Foreskin fibroblast (primary cell): ENCODE measurements at places on chromosomes 5 and 9.

GRCh38 chr9:27717991-27718390, 144.7 kb upstream of the C9orf72 start:
- no peak for DNase-seq

DNA sequence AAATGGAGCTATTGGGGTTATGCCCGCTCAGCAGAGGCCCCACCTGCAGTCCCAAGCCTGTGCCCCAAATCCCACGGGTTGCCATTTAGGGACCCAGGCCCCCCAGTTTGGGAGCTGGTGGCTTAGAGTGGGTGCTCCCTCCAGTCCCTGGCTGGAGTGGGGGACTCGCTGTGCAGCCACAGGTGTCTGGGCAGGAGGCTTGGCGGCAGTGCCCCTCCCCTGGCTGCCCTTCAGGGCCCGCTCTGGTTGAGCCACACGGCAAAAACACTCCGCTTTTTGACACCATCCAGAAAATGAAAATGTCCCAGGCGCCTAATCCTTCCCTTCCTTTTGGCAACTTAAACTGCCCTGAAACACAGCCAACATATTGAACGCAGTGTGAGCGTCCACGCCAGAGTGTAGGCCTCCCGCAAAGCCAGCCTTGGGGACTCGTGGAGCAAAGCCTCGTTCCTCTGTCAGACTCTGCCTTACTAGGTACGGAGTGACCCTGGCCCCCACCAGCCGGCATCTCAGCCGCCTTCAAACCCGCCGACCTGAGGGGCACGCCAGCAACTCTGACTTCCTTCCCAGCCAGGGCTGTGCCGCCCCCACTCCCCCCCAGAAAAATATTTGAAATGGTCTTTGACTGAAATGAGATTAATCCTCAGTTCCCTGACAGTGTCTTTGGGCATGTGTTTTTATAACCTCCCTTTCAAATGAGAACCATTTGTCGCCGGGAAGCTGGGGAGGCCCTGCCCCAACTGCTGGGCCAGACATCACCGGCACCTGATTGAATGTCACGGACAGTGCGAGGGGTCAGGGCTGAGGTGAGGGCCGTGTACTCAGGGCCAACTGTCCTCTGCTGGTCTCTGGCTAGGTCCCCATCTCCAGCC, 98.5 kb upstream of the LMX1B start:
- DNase-seq: peak; percentile 24

DNA sequence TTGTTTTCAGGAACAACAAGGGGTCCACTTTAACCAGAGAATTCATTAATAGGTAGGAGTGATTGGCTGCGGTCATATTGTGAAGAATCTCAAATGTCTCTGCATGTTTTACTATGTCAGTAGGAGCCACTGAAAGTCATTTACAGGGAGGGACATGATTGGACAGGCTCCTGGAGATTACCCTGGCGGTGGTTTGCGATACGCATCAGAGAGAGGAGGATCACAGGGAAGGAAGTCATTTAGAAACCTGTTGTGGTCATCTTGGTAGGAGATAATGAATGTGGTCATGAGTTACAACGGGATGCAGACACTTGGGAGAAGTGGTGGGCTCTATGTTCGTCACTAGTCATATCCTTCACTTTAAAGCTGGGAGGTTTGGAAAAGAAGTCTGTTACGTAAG, 262.8 kb downstream of the FAM114A2 start:
- DNase-seq: no peak

DNA sequence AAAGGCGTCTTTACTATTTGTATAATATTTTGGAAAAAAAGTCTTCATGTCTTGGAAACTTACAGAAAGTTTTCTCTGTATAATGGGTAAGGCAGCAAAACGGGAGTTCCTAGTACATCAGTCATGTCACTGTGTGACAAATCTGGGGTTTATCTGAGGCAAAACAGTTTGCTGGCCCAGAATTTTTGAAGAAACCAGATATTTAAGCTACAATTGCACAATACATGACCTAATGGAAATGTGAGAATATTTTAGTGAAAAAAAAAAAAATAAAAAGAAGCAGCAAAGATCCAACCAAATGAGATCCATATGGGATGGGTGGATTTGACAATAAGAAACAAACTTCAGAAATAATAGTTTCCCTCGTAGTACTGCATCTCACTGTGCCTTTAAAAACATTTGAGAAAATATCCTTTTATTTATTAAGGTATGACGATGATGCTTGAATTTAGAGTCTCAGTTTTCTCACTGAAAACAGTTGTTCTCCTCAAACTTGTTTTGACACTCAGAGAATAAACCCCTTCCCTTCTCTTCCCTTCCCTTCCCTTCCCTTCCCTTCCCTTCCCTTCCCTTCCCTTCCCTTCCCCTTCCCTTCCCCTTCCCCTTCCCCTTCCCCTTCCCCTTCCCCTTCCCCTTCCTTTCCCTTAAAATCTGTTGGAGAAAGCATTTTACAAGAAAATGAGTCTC, 180.5 kb upstream of the TUT7 start:
- DNase-seq: peak; percentile 90

DNA sequence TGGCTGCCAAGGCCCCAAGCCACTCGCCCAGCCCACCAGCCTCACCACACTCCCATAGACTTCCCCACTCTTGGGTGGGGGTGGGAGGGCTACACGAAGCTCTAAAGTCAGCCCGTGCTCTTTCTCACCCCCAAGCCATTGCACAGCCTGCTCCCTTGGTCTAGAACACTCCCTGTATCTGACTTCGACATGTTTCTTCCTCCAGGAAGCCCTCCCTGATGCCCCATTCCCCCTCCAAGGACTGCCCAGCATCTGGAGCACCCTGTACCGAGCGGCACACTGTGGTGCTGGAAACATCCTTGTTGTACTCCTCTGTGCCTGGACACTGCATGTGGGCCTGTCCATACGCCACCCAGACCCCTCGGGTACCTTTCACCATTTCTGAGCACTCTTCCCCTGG, 49.4 kb upstream of the KCNMB1 start:
- no peak for DNase-seq

DNA sequence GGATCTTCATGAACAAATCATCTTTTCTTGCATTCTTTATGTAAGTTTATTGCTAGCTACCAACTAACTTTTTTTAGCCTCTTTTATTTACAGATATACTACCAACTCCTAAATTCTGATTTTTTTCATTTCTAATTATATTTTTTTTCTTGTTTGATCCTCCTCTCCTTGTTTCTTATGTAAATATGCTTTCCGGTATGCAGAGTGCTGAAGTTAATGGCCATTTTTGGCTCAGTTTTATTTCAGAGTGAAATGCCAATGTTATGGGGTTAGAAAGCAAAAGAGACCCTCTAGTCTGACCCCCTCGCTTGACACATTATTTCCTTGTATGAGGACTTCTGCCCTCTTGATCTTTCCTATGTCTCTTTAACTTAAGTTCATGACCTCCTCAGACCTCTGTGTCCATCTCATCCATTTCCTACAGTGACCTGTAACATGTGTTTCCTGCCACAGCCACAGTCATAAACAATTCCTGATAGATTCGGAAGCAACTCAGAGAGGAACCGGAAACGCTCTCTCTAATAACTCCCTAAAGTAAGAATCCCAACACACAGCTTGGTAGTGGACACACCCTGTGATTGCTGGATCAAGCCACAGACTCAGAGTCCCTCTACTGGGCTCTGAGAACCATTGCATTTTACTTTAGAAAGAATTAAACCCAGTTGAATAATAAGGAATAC, 42.9 kb upstream of the AFAP1L1 start:
- DNase-seq: peak; percentile 88

DNA sequence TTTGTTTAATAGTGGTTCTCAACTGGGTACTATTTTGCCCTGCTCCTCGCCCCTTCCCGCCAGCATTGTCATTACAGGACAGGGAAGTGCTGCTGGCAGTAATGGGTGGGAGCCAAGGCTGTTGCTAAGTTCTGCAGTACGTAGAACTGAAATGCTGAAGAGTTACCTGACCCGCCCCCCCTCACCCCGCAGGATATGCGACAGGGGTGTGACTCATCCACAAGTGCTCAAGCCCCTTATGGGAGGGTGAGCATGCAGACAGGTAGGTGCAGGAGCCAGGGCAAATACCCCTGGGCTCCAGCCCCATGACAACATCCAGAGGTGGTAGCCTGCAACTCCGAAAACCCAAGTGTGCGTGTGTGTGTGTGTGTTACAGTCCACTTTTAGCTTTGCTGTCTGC, 35.7 kb downstream of the LRRC70 start:
- no peak for DNase-seq

GRCh38 chr9:110691002-110691549, 22.5 kb downstream of the MUSK start:
- peak; percentile 48 for DNase-seq

GRCh38 chr9:9395539-9395938, 1217.3 kb downstream of the PTPRD start:
- no peak for DNase-seq

GRCh38 chr5:122507581-122507980, 195.5 kb downstream of the SNCAIP start:
- DNase-seq: no peak

DNA sequence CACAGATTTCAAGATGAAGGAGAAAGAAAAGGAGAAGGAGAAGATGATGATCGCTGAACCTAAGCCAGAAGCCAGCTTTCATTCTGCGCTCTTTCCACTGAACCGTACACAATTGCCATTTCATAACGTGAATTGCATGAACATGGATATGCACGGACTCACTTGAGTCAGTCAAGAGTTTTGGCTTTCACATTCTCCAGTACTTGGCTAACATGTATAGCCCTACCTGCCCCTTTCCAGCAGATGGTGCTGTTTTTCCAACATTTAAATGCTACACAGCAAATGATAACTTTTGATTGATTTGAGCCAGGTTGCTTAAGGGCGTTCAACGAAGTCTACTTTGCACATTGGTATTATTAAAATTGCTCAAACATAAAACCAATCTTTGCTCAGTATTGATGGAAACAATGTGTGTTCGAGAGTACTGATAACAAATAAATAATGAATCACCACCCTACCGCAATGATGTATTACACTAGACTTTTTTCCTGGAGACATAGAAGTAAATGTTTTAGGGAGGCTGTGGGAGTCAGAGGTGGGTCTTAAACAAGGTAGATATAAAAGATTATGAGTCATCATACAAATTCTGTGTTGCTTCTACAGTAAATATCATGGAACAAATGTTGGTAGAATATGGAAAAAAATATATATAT, 196.4 kb downstream of the TRPM3 start:
- peak; percentile 85 for DNase-seq

GRCh38 chr5:134392301-134392700, 19.4 kb downstream of the CDKN2AIPNL start:
- DNase-seq: no peak

DNA sequence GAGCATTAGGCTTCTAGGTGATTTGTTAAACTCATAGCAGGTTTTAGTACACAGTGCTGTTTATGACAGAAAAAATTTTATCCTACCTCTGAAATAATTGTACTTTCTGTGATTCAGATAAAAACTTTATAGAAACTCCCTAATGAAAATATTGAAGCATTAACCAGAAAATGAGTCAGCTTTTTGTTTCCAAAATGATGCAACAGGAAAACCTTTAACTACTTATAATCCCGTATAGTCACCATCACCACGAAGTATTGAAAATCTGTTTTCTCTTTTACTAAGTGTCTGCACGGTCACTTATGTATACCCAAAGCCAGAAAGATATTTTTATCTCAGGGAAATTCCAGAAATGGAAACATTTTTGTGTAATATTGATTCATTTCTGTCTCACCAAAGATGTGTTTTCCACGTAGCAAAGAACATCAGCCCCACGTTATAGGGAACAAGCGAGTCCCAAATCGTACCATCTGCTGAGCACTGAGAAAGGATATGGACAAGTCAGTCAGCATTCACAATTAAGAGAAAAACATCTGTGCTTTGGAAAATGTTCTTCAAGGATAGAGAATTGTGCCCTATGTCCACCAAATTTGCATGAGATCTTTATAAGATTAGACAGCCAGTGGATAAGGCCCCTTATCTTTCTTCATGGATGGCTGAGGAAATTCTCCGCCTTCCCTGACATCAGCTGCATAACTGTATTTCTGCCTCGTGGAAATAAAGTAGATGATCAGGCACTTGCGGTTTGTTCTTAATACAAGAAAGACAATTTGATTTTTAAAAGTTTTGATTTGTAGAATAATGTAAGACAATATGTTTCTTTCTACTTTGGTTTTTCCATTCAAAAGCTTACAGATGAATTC, 41.9 kb downstream of the TNFAIP8 start:
- DNase-seq: peak; percentile 46

DNA sequence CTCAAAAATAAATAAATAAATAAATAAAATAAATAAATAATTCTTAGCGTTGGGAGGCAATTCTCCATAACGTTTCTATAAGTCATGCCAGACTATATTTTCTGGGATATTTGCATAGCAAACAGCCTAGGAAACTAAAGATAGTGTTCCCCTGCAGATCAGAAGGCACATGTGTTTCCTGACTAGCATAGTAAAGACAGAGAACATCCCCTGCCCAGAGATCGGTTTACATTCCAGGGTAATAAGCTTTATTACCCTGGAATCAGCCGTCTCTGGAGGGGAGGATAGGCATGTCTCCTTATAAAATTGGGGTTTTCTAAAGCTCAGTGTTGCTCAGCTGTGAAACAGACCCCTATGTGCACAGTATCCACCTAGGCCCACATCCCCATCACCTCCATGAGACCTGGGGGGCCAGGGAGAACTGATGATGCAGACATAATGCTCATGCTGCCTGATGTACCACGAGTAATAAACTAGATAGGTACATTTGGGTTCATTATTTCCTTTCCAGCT, 36.9 kb upstream of the IFNK start:
- no peak for DNase-seq

DNA sequence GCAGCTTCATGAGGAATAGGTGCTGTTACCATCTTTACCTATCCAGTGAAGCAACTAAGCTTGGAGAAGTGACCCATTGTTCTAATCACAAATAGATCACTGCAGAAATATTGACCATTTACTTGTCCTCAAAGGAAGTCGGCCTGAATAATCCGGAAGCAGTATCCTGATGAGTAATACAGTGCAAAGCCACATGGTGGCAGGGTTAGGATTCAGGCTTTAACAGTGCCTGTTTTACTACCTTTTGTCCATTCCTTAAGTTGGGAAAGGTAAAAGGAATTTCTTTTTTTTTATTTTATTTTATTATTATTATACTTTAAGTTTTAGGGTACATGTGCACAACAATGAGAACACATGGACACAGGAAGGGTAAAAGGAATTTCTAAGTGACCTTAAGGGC, 336.3 kb downstream of the KDM4C start:
- DNase-seq: no peak

GRCh38 chr5:122291000-122291901, 20.8 kb upstream of the SNCAIP start:
- peak; percentile 27 for DNase-seq

DNA sequence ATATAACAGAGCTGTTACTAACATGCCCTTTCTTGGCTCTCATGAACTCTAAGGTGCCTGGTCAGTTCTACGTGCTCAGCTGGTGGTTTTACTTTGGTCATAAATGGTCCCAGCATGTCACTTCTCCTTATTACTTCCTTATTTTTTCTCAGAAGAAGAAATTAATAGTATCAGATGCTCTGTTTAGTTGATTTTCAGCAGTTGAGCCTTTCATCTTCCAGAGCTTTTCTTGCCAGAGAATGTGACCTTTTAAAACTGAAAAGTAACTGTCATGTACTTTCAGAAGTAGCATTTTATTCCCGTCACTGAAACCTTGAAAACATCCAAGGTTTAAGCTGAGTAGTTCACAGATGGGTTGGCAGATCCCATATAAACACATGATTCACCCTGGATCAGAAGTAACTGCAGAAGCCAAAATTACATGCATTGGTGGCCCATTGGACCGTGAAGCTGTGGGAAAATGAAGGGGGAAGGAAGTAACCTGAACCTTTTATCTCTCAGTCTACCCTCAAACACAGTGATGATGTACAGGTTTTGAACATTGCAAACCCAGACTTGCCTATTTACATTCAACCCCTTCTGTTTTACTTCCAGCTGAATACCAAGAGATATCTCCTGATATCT, 50.5 kb downstream of the HACD4 start:
- DNase-seq: peak; percentile 64
